Inflammatory macrophage treated with lipopolysaccharide for 1 hour (primary cell): ENCODE measurements at places on chromosomes 2 and 18.

DNA sequence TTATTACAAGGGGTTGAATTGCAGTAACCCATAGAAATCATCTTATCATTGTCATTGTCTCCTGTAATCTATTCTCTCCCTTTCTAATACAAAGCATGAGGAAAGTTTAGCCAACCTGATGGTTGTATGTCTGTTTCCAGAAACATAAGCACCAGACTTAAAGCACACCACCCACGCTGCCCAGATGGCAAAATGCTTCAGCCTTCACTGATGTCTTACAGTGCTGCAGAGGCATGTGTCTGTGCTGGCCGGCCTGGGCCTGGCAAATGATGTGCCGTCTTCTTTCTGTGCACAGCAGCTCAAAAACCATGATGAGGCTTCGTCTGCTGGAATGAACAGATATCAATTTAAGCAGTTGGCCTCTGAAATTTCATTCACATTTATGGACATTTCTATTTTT, 443.0 kb upstream of the RGPD4 start:
- DNase-seq = no peak

- DNase-seq = no peak
Observed at GRCh38 chr18:37783771-37784170, 218.2 kb upstream of the CELF4 start.

DNA sequence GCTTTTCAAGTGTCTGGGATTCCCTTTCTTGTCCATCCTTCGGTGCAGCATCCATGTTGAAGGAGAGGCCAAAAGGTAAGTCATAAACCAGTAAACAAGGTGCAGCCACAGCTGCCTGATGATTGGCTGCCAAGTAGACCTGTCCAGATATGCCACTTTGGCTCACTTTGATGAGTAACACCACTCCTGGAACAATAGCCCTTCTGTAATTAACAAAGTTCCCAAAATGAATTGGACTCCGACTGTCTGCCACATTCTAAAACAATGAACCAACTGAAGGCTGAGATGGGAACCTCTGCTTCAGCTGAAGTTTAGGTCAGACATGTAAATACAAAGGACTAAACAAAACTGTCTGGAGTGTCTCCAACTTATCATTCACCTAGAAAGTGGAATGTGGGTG, 82.2 kb upstream of the LGALSL start:
- DNase-seq = no peak

DNA sequence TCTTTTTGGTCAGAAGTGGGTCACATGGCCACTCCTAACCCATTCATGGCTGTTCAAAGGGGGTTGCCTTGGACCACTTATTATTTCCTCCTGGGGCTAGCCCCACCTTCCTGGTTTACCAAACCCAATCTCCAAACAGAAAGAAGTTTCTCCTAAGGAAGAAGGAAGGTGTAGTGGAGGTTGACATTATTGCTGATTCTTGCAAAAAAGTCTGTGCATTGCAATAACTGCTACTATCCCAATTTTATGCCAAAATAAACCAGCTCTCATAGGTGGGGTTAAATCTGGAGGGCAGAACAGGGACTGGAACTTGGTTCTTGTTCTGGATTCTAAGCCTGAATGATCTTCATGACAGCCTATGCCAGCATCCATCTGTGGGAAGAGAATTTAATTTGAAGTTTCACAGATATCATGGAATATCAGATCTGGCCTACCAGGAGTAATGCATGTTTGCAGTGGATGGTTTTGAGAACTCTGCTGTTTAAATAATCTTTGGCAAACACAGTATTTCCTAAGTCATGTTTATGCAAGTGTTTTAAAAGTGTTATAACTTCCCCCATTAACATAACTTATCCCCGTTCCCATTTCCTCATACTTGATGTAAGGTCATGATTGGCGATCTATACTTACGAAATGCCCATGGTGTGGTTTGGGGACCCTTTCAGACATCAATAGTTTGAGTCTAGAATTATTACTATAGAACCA, 11.9 kb downstream of the ANXA4 start:
- peak; percentile 78 for DNase-seq

- DNase-seq = peak; percentile 96
Observed at GRCh38 chr2:26000561-26001082, 18.3 kb upstream of the KIF3C start.

- DNase-seq = peak; percentile 86
Observed at GRCh38 chr2:128232965-128233789, 85.5 kb downstream of the HS6ST1 start.

- DNase-seq = no peak
Observed at GRCh38 chr18:45755934-45756333, 32.0 kb downstream of the SLC14A1 start.

GRCh38 chr2:18106841-18107240, 228.4 kb downstream of the KCNS3 start:
- no peak for DNase-seq

DNA sequence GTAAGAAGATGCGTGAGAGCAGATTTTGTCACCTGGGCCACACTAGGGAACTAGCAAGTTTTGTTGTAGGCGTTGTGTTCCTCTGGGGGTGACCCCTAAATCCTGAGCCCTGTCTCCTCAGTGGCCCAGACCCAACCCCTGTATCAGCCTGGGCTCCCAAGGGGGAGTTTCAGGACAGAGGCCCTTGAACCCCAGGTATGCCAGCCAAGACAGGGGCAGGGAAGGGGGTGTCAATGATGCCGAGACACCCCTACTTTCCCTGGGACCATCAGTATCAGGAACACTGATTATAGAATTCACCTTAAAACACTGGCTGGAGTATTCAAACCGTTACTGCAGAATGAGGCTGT, 39.1 kb upstream of the RPL31 start:
- DNase-seq = no peak

- DNase-seq = no peak
Observed at GRCh38 chr2:150120326-150120955, 367.0 kb downstream of the RND3 start.

DNA sequence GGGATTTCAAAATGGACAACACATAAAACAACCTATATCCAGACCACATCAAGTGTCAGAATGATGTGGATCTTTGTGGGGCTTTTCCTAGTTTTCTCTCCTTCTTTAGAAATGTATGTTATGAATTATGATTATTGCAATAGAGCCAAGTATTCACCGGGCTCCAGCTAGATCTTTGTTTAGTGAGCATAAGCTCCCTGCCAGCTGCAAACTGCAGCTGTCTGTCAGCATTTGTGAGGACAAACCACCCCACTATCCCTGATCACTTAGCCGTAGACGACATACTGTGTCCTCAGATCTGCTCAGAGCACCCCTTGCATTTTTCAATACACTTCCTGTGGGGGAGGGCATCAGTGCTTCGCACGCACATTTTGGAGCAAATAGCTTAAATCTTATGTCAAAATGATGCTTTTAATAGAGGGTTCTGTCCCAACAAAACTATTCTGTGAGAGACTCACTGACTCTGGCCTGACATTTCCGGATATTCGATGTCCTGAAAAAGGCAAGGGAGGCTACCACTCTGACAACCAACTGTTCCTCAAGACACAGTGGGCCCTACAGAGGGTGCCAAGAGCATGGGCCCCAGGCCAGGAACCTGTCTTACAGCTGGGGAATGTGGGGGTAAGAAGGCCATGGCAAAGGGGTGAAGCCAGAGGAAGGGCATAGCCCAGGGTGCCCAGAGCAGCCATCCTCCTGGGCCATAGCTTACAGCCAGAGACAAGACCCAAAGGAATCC, 346.0 kb downstream of the ARHGAP15 start:
- no peak for DNase-seq

DNA sequence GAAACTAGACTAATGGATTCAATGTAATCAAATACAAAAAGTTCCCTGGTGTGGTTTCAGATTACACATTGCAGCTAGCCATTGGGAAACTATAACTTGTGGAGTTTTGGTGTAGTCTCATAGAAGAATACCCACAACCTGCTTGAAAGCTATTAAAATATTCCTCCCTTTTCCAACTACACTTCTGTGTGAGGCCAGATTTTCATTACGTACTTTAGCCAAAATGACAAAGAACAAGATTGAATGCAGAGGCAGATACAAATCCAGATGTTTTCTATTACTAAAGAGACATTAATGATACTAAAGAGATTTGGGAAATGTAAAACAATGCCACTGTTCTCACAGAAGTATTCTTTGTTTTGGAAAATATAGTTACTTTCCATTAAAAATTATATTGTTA, 128.7 kb upstream of the SLC35G4 start:
- no peak for DNase-seq

- no peak for DNase-seq
Observed at GRCh38 chr18:31498574-31499524, 872 bp downstream of the DSG2 start.
